Stimulated activated CD4-positive, alpha-beta T cell treated with anti-CD3 and anti-CD28 coated beads, Interleukin-2, amount 100 ng/mL, for 4 hours (primary cell): ENCODE measurements at places on chromosomes 6 and 20.

- no peak for DNase-seq
These were observed 20.2 kb downstream of the PIM1 start for GRCh38 chr6:37190159-37190535.

- DNase-seq = no peak
These were observed 7.7 kb downstream of the PHIP start for GRCh38 chr6:79070206-79070825.

- DNase-seq = no peak
These were observed 38.1 kb downstream of the JARID2 start for GRCh38 chr6:15283986-15284361.

DNA sequence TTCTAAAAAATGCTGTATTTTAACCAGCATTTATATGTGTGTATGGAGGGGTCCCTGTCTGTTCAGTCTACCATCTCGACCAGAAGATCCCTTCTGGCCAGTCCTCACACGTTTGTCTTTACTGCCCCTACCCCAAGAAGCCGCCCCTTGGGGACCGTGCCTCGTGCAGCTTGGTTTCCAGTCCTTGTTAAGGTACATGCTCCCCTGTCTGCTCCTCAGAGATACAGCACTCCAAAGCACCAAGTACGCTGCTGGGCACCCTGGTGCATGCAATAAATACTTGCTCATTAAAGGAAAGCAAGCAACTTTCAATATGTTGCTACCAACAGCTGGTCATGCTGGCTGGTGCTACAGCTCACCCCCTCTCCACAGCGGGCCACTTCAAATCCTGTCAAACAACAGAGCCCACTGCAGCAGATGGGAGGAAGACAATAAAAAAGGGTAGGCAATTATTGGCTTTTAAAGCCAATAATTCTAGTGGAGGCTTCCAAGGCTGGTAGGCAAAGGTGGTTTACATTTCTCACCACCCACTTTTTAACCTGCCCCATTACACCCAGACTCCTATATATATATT is 61.6 kb downstream of the PSMG4 start:
- no peak for DNase-seq

DNA sequence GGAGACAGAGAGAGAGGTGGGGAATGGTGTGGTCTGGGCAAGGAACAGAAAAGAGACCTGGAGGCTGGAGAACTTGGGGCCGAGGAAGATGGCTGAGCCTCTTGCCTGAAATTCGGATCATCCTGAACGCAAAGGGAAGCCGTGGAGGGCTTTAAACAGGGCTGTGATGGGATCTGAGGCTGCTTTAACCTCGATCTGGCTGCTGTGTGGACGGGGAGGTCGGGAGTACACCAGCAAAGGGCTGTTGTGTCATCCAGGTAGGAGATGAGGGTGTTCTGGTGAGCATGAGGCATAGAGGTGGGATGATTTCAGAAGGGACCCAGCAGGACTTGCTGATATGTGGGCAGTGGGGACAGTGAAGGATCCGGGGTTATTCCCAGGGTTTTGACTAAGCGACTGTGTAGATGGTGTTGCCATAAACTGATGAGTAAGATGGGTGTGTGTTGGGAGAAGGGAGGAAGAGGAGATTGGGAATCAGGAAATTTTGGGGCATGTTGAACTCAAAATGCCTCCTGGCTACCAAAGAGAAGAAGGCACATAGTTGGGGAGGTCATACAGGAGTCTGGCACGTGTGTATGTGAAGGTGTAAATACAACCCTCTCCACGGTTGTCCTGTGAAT is 158.5 kb downstream of the NFATC2 start:
- no peak for DNase-seq

DNA sequence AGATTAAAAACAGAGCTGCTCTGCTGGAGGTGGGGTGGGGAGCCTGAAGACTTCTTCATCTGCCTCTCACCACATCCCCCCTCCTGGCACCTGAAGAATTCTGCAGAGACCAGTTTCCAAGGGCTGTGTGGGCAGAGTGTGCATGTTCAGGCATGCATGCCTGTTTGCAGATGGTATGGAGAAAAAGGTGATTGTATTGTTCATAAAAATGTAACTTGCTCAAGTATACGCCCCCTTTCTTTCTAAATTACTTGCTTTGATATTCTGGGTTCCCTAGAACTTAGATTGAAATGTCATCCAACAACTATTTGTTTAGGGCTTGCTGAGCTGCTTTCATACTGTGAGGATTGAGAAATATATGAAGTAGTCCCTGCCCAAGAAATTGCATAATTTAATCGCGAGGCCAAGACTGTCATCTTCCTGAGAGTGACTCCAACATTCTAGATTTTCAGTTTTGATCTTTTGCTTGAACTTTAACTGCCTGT is 83.6 kb downstream of the LCA5 start:
- no peak for DNase-seq

GRCh38 chr20:37880726-37881591 is 22.0 kb upstream of the VSTM2L start:
- no peak for DNase-seq

- no peak for DNase-seq
These were observed 536 bp upstream of the FNDC1 start for GRCh38 chr6:159168536-159169192.

GRCh38 chr6:58113960-58114359 is 796.5 kb downstream of the PRIM2 start:
- DNase-seq = no peak

- DNase-seq = no peak
These were observed 162.0 kb downstream of the GRM4 start for GRCh38 chr6:33983721-33984465.

GRCh38 chr6:7505189-7505699 is 36.2 kb upstream of the DSP start:
- DNase-seq = no peak

GRCh38 chr6:113381959-113382358 is 475.2 kb upstream of the MARCKS start:
- no peak for DNase-seq

DNA sequence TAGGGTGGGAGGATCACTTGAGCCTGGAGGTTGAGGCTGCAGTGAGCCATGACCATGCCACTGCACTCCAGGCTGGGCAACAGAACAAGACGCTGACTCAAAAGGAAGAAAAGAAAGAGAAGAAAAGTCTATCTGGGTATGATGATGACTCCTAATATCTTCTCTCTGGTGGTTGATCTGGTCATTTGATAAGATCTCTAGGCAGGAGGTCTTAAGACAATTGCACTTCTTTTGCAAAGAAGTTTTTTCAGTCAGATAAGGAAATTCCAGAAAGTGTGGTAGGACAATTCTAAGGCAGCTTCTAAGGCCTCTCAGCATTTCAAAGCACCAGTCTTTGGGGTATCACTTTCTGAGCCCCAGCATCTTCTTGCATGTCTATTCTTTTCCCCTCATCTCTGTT is 7.7 kb upstream of the AIF1 start:
- no peak for DNase-seq

GRCh38 chr6:7727946-7728854 is 2.3 kb downstream of the BMP6 start:
- DNase-seq = no peak

DNA sequence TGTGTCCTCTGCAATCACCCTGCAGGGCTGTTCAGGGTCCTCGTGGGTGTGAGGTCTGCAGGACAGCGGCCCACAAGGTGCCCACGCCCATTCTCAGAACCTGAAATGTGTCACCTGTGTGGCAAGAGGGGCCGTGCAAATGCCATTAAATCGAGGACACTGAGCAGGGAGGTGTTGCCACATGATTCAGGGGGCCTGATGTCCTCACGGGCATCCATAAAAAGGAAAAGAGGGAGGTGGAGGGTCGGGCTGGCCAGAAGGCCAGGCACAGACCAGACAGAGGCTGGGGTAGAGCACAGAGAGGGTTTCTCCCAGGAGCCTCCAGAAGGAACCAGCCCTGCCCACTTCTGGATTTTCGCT is 239.6 kb downstream of the ERMARD start:
- DNase-seq = no peak

DNA sequence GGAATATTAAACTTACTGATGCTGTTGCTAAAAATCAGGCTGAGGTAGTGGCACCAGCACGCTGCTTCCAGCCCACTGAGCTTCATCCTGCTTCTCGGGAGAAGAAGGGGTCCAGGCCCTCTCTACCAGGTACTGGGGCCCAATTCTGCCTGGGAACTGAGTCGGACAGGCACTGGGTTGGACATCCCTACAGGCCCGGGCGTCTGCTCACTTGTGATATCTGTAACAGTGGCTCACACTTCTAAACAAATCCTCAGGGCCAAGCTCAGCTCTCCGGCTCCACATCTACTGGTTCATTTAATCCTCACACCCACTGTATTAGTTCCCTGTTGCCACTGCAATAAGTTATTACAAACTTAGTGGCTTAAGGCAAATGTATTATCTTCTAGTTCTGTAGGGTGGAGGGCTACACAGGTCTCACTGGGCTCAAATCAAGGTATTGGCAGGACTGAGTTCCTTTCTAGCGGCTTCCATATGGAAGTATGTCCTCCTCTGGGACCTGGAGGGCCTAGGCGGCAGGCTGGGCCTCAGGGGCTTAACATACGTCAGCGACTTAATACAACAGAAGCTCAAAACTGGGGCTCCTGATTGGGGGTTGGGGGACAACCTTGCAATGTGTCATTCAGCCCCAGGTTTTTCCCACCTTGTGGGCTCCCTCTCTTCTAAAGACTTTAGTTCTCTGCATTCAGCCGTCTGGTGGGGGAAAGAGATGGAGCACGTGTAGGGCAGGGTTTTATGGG is 1.6 kb upstream of the KCNK15 start:
- DNase-seq = no peak
